Right forelimb (tissue), 1 donor: ENCODE measurements at places on chromosomes 1 and 21.

GRCh38 chr1:41783189-41783639 is 135.5 kb downstream of the HIVEP3 start:
- DNase-seq = no peak

DNA sequence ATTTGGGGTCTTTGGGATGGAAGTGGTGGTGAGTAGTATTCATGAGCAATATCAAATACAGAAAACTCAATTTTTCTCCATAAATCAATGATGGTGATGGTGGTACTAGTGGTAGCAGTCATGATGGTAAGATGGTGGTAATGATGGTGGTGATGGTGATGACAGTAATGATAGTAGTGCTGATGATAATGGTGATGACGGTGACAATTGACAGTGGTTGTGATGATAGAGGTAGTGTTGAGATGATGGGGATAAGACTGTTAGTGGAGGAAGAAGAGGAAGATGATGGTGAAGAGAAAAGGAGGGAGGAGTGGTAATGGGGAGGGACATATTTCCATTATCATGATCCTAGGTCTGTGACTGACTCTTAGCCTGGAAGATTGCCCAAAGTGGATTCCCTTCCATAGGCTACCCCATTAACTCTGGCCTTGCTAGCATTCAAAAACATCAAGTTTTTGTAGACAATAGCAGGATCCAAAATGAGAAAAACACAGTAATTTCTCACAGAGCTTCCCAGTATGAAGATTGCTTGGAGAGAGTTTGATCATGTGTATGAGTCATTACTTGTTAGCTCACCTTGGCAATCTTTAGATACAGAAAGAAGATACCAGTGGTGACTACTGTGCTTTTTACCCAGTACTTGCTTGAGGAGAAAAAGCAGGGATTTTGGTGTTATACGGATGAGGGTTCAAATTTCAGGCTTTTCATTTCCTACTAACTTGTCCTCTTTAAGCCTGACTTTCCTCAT is 93.9 kb downstream of the ATP1A1 start:
- DNase-seq = no peak

DNA sequence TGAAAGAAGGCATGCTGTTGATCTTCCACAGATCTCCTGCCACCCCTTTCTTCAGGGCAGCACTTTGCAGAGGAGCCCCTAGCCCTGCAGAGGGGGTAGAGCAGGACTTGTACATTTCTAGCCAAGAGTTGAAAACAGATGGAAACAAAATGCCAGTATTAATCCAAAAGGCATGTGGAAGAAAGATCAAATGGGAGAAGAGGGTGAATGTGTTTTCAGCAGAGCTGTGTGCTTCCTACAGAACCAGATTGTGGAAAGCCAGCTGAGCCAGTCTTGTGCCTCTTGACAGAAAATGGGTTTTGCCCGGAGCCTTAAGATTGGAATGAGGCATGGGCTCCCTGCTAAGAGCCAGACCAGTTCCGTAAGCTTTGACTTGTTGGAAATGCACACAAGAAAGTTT is 105.2 kb upstream of the TSPAN2 start:
- no peak for DNase-seq

- DNase-seq = no peak
These were observed 148.3 kb downstream of the KCNJ6 start for GRCh38 chr21:37767984-37768383.

GRCh38 chr1:15515022-15515663 is 8.9 kb downstream of the CASP9 start:
- DNase-seq = no peak

DNA sequence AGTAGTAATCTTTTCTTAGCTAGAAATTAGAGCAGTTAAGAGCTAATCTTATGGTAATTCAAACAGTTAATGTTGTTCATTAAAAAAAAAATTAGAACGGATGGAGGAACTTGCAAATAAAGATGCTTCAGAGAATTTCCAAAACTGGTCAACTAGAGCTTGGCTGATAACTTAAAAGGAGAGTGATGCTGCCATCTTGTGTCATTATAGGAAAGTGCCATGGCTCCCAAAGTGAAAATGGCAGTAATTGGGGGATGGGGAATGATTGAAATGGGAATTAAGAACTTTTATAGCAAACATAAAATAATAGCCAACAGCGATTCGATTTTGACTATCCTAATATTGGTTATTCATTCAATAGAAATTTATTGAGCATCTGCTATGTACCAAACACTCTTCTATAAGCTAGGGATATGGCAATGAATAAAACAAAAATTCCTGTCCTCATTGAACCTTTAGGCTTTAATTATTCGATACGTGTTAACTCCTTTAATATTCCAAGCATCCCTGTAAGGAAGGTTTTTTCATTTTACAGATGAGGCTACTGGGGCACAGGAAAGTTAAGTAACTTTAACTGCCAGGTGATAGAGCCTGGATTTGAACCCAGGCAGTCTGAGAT is 5.7 kb upstream of the PLPP3 start:
- DNase-seq = no peak
